ENCODE measurements at places on chromosomes 16 and 17. TPM values are rescaled to one million over a fixed set of nuclear protein-coding genes. Genes with fewer than 3 reads are reported as not detected.

PERCC1 gene
- total RNA-seq: not detected

ABCC12 gene
- total RNA-seq: not detected

ASPA gene
- not detected for total RNA-seq

KRTAP4-4 gene
- not detected for total RNA-seq

IRX5 gene
- total RNA-seq: 2.7 TPM

TK2 gene
- total RNA-seq: 74.5 TPM

SNF8 gene
- 164 TPM for total RNA-seq
